ENCODE measurements at places on chromosomes 2 and 18. TPM values are rescaled to one million over a fixed set of nuclear protein-coding genes. Genes with fewer than 3 reads are reported as not detected.

DNA sequence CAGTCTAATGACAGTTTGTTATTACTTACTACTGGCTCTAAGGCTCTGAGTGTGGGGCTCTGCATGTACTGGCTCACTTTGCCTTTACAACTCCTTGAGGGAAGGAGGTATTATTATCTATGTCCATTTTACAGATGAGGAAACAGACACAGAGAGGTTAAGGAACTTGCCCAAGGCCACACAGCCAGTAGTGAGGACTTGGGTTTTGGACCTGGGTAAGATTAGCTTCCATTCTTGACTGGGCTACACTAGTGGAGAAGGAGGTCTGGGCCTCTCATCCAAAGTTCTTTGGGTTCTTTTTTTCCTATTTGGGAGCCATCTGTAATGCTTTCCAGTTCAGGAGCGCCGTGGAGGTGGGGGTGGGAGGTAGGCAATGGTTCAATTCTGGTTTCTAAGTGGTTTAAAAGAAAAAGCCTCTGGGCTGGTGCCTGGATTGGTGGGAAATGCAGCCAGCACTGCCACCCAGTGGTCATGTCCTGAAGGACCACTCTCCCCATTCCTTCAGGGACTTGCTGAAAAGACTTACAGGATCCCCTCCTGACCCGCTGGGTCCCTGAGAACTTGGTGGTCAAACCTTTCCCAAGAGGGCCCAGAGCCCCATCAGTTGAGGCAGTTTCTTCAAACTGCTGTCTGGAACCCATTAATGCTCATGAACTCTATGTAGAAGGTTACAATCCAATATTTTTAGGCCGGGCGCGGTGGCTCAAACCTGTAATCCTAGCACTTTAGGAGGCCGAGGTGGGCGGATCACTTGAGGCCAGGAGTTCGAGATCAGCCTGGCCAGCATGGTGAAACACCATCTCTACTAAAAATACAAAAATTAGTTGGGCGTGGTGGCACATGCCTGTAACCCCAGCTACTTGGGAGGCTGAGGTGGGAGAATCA, 38.6 kb upstream of the NOTO start:
- DNase-seq = no peak
- H3K4me3 ChIP-seq = no peak overlapping the region
- no peaks in the 10 kb centered on the region for H3K36me3 ChIP-seq
- no peaks in the 10 kb centered on the region for H3K4me1 ChIP-seq

- H3K4me1 ChIP-seq = peaks cover 5% of the 10 kb centered on the region
- DNase-seq = no peak
- H3K27ac ChIP-seq = no peak overlapping the region
- H3K36me3 ChIP-seq = no peaks in the 10 kb centered on the region
- H3K27me3 ChIP-seq = no peaks in the 10 kb centered on the region
Observed at GRCh38 chr2:39647104-39647765, 18.5 kb upstream of the TMEM178A start.

NOL4 gene
- not detected for total RNA-seq

DNA sequence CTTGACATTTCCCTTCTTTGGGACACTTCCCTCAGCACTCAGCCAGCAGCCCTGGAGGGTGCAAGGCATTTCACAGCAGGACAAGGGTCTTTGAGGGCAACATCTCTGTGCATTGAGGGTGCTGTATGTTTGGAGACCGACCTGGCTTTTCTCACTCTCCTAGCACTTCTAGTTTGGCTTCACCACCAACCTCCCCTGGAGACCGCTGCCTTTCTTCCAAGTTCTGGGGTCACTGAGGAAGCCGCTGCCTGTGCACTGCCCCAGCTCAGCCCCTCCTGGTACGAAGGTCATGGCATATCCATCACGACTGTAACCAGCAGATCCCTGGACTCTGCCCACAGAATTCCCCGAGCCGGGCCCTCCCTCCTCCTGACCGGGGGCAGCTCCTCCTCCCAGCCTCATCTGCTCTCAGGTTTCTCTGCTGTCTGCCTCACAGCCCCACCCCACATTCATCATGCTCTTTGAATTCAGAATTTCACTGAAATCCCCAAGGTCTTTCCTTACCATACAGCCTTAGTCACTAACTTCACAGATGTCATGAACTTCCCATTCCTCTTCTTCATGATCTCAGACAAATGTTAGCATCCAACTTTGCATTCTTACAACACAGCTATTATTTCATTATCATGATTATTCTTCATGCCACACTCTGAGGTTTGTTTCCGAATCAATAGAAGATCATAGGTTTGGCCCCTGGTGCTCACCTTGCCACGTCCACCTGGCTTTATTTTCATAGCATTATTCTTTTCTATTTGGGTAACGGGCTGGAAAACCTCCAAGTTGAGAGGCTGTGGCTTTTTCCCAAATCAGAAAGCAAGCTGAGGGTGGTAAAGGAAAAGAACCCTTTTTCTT, 113.0 kb upstream of the COPS8 start:
- H3K4me3 ChIP-seq = no peak overlapping the region
- peaks cover 12% of the 10 kb centered on the region for H3K4me1 ChIP-seq
- no peaks in the 10 kb centered on the region for H3K36me3 ChIP-seq
- H3K27ac ChIP-seq = peak overlapping the region; percentile 0

DNA sequence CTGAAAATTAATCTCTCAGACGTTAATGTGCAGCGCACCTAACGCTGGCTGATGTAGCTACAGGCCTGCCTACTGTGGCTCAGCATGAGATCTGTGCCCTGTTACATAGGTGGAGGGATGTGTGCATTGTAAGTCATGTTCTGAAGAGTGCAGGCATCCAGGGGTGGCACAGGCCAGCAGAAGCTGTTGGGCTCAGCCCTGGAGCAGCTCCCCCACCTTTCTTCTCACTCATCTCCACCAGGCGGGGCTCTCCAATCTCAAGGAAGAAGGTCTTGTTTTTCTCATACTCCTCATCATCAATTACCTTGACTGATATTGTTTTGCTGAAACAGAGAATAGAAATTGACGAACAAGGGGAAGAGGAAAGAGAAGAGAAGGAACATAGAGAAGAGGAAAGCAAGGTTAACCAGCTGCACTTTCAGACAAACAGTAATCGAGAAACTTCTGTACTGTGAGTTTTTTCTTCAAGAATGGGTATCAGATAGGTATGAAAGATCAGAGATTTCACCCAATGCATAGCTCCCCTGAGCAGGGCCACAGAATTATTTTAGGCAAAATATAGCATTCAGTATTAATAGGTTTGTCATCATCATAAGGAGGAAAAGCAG, 273.6 kb downstream of the SLC8A1 start:
- H3K4me1 ChIP-seq = peaks cover 11% of the 10 kb centered on the region
- no peaks in the 10 kb centered on the region for H3K27me3 ChIP-seq
- H3K27ac ChIP-seq = no peak overlapping the region
- DNase-seq = no peak
- no peak overlapping the region for H3K4me3 ChIP-seq
- H3K36me3 ChIP-seq = no peaks in the 10 kb centered on the region

CDH7 gene
- total RNA-seq = not detected

IL37 gene
- total RNA-seq = not detected

PHOSPHO2 gene
- total RNA-seq = 3.0 TPM

DNA sequence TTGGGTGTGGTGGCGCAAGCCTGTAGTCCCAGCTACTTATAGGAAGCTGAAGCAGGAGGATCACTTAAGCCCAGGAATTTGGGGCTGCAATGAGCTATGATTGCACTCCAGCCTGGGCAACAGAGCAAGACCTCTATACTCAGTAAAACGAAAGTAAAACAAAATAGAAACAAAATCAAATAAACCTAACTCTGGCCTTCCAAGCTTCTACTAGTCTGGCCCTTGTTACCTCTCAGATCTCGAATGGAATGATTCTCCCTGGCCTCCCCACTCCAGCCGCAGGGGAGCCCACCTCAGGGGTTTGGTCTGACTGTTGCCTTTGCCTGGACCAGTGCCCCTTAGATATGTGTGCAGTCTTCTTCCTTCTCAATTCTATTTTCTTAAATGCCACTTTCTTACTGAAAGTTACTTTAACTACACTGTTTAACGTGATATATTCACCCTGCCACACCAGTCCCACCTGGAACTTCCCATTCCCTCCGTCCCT, 160.0 kb upstream of the GCFC2 start:
- H3K4me1 ChIP-seq = no peaks in the 10 kb centered on the region
- no peak overlapping the region for H3K4me3 ChIP-seq
- no peak overlapping the region for H3K27ac ChIP-seq
- H3K36me3 ChIP-seq = no peaks in the 10 kb centered on the region
- peaks cover 15% of the 10 kb centered on the region for H3K27me3 ChIP-seq

TRIM43 gene
- total RNA-seq = not detected

- no peaks in the 10 kb centered on the region for H3K27me3 ChIP-seq
- H3K4me1 ChIP-seq = peaks cover 15% of the 10 kb centered on the region
- H3K36me3 ChIP-seq = no peaks in the 10 kb centered on the region
- DNase-seq = no peak
Observed at GRCh38 chr18:42413870-42414269, 458.8 kb downstream of the PIK3C3 start.

DCC gene
- not detected for total RNA-seq
